ENCODE measurements at places on chromosomes 13 and 19. TPM values are rescaled to one million over a fixed set of nuclear protein-coding genes. Genes with fewer than 3 reads are reported as not detected.

Gene ATP12A
- total RNA-seq: 0.11 TPM

Gene ZMYM2
- total RNA-seq: 34.7 TPM

Gene GAPDHS
- total RNA-seq: not detected

Gene CEACAM7
- not detected for total RNA-seq

Gene NAPSA
- total RNA-seq: 1.2 TPM

Gene ATCAY
- not detected for total RNA-seq

Gene ZNF526
- total RNA-seq: 5.1 TPM

Gene EID2B
- total RNA-seq: 3.5 TPM

Gene TMEM38A
- total RNA-seq: 11.0 TPM

DNA sequence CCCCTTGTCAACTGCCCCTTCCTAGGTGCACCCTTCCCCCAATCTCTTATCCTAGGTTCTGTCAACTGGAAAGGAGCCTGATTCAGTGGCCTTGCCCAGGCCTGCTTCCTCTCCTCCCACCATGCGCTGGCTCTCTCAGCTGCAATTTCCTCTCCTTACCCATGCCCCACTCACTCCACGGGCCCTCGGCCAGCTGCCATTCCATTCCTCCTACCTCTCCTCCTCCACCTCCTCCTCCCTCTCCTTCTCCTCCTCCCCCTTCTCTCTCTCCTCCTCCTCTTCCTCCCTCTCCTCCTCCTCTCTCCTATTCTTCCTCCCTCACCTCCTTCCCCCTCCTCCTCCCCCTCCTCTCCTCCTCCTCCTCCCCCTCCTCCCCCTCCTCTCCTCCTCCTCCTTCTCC, 9.6 kb upstream of the TIMM44 start:
- H3K27ac ChIP-seq: no peak overlapping the region
- DNase-seq: peak; percentile 48
- no peaks in the 10 kb centered on the region for H3K36me3 ChIP-seq
- H3K27me3 ChIP-seq: no peaks in the 10 kb centered on the region
- H3K4me1 ChIP-seq: peaks cover 9% of the 10 kb centered on the region

GRCh38 chr13:69194130-69194529, 913.5 kb upstream of the ATXN8OS start:
- no peaks in the 10 kb centered on the region for H3K36me3 ChIP-seq
- no peak overlapping the region for H3K27ac ChIP-seq
- no peaks in the 10 kb centered on the region for H3K4me1 ChIP-seq
- H3K27me3 ChIP-seq: no peaks in the 10 kb centered on the region

GRCh38 chr13:62908321-62908720, 1492.7 kb upstream of the PCDH20 start:
- no peaks in the 10 kb centered on the region for H3K36me3 ChIP-seq
- no peaks in the 10 kb centered on the region for H3K27me3 ChIP-seq
- no peak overlapping the region for H3K4me3 ChIP-seq
- H3K4me1 ChIP-seq: no peaks in the 10 kb centered on the region

DNA sequence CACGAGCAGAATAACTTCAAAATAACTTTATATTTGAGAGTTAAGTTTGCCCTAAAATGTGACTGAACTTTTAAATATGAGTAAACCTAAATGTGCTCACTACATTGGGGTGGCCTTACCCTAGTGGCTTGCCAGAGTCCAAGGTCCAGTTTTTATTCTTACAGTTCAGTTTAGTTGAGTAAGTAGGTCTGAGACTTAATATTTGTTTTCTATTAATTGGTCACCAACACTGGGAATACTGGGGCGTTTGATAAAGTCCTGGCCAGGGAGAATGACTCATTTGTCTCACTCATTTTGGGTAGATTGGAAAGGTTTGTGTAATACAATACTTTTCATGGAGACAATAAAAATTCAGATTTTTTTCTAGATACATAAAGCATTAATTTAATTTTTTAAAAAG, 127.8 kb upstream of the SPATA13 start:
- H3K4me1 ChIP-seq: peaks cover 19% of the 10 kb centered on the region
- no peak overlapping the region for H3K4me3 ChIP-seq

- H3K4me3 ChIP-seq: no peak overlapping the region
- H3K27me3 ChIP-seq: no peaks in the 10 kb centered on the region
- DNase-seq: no peak
- no peaks in the 10 kb centered on the region for H3K4me1 ChIP-seq
Observed at GRCh38 chr13:67091603-67092002, 138.5 kb downstream of the PCDH9 start.

GRCh38 chr13:66618702-66619101, 611.4 kb downstream of the PCDH9 start:
- no peaks in the 10 kb centered on the region for H3K4me1 ChIP-seq
- no peaks in the 10 kb centered on the region for H3K36me3 ChIP-seq
- peak; percentile 50 for DNase-seq

GRCh38 chr13:100984085-100984705, 309.6 kb upstream of the TMTC4 start:
- H3K27me3 ChIP-seq: peaks cover 41% of the 10 kb centered on the region
- no peak overlapping the region for H3K27ac ChIP-seq
- no peak for DNase-seq
- no peaks in the 10 kb centered on the region for H3K4me1 ChIP-seq

DNA sequence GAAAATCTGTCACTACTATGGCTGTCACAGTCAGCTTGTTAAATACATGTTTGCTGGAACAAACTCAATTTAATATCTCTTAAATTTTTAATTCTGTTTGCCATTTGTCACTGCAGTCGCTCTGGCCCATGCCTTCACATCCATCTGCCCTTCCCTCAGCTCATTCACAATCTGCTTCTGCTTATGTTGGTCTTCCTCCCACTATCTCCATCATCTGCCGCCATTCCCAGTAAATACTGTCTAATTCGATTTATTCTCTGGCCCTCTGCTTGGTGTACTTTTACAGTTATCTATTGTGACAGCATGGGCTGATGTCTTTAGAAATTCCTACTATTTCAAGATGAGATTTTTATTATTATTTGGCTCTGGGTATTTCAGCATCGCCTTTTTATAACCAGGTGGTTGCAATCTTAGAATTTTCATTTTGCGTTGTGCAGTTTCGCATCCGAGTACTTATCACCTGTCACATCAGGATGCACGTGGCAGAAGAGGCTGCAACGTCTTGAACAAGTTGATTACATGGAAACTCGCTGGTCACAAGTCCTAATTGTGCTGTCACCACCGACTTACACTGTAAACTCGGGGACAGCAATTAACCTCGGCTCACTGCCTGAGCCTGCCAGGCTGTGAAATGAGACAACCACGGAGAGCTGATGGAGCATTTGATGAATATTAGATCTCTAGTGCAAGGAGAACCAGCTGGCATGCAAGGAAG, 158.4 kb downstream of the MYO16 start:
- no peaks in the 10 kb centered on the region for H3K4me1 ChIP-seq
- DNase-seq: no peak
- H3K4me3 ChIP-seq: no peak overlapping the region
- H3K27ac ChIP-seq: no peak overlapping the region

DNA sequence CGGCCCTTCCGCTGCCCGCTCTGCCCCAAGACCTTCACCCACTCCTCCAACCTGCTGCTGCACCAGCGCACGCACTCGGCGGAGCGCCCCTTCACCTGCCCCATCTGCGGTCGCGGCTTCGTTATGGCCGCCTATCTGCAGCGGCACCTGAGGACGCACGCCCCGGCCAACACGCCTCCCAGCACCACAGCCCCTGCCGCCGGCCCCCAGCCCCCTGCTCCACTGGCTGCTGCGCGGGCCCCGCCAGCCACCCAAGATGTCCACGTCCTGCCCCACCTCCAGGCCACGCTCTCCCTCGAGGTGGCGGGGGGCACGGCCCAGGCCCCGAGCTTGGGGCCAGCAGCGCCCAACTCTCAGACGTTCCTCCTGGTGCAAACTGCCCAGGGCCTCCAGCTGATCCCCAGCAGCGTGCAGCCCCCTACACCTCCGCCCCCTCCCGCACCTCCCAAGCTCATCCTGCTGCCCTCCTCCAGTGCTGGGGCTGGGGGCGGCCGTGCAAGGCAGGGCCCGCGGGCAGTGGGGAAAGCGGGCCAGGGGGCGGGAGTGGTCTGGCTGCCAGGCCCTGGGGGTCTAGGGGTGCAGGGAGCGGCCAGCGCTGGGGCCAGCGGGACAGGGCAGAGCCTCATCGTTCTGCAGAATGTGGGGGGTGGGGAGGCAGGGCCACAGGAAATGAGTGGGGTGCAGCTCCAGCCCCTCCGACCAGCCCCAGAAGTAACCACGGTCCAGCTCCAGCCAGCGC, 1.9 kb upstream of the NAT14 start:
- no peaks in the 10 kb centered on the region for H3K27me3 ChIP-seq
- DNase-seq: no peak
- H3K4me3 ChIP-seq: no peak overlapping the region

DNA sequence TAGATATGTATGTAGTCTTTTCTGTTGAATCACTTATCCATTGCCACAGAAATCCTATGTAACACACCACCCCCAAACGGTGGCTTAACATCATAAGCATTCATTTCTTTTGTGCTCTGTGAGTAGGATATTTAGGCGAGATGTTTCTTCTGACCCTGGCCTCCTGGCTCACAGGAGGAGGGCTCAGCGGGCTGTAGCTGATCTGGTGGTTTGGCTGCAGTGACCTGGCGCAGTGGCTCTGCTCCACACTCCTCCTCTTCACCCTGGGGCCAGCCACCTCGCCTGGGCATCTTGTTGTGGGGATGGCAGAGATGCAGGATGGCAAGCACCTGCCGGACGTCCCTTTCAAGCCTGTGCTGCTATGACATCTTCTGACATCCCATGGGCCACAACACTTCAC, 147.1 kb upstream of the IRS2 start:
- no peak overlapping the region for H3K4me3 ChIP-seq
- no peaks in the 10 kb centered on the region for H3K36me3 ChIP-seq
- no peaks in the 10 kb centered on the region for H3K27me3 ChIP-seq
- H3K4me1 ChIP-seq: peaks cover 5% of the 10 kb centered on the region

- no peaks in the 10 kb centered on the region for H3K4me1 ChIP-seq
- H3K27me3 ChIP-seq: no peaks in the 10 kb centered on the region
Observed at GRCh38 chr13:99385161-99385560, 78.0 kb upstream of the GPR183 start.

DNA sequence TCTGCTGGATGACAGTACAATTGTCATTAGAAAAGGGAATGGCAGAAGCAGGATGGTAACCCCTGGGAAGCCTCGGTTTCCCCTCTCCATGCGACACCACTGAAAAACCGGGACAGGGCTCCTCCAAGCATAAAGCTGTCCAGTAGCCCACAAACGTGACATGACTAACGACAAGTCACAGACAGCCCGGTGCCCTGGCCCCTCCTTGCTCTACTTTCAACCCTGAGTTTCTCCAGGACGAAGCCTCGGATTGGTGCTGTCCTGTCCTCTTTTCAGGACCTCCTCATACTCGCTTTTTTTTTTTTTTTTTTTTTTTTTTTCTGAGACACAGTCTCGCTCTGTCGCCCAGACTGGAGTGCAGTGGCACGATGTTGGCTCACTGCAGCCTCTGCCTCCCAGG, 16.3 kb downstream of the DPP9 start:
- DNase-seq: no peak
- peaks cover 41% of the 10 kb centered on the region for H3K36me3 ChIP-seq
- H3K27me3 ChIP-seq: no peaks in the 10 kb centered on the region
- H3K27ac ChIP-seq: no peak overlapping the region
- no peaks in the 10 kb centered on the region for H3K4me1 ChIP-seq

DNA sequence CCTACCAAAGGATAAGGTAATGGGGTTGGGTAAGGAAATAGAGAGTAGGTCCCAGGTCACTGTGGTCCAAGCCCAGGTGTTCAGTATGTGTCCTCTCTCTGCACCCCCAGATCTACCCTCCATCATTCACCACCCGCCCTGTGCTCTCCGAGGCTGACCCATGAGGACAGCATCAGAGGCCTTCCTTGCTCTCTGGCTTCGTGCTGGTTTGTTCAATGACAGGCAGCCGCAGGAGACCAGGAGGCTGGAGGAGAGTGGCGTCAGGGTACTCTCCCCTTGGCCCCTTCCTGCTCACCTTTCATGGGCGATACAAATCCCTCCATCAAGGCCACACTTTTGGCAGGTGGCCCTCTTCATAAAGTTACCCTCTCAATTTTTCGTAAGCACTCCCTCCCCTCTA, 1.7 kb downstream of the TUBA3C start:
- no peak overlapping the region for H3K27ac ChIP-seq
- no peaks in the 10 kb centered on the region for H3K4me1 ChIP-seq
- DNase-seq: no peak
- H3K4me3 ChIP-seq: no peak overlapping the region

DNA sequence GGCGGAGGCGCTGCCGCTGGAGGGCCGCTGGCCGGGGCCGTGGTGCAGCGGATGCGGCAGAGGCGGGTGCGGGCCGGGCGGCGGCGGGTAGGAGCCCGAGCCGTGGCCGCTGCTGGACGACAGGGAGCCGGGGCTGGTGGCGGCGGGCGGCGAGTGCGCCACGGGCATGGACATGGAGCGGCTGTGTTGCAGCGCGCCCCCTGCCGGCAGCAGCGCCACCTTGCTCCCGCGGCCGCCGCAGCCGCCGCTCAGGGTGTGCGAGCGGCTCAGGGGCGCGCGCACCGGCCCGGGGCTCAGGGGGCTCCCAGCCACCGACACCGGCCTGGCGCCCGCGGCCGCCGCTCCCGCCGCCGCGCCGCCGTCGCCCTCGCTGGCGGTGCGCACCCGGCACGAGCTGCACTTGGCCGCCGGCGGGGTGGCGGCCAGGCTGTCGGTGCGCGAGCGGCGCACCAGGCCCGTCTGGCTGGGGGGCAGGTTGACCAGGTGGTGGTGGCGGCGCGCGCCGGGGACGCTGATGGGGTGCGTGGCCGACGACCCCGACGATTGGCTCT, 1.7 kb downstream of the IRS2 start:
- H3K27ac ChIP-seq: peak overlapping the region; percentile 25
- DNase-seq: peak; percentile 71
- peak overlapping the region; percentile 75 for H3K4me3 ChIP-seq
- peaks cover 12% of the 10 kb centered on the region for H3K4me1 ChIP-seq
- H3K27me3 ChIP-seq: no peaks in the 10 kb centered on the region

DNA sequence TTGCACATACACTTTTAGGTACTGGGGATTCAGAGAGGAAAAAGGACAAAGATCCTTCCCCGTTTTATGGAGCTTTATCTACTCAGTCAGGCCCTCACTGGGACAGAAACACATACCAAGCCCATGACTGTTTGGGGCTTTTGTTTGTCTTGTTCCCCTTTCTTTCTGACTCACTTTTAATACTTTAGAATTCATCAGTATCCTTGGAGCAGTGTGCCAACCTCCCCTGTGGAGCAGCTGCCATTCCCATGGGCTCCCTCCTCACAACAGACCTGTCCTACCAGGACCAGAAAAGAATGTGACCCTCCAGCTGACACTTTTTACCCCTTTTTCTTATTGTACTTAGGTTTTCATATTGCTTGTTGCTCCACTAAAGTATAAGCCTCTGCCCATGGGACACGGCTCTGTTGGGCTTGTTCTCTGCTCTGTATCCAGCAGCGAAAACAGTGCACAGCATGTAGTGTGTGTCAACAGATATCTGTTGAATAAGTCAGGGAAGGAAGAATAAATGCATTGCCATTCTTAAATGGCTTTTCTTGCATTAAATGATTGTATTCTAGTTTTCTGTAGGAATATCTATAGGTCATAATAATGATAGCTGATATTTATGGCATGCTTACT, 431.1 kb downstream of the EFNB2 start:
- no peaks in the 10 kb centered on the region for H3K27me3 ChIP-seq
- peak; percentile 91 for DNase-seq
- no peaks in the 10 kb centered on the region for H3K36me3 ChIP-seq
- peak overlapping the region; percentile 46 for H3K4me3 ChIP-seq
- H3K27ac ChIP-seq: peak overlapping the region; percentile 100
- H3K4me1 ChIP-seq: peaks cover 71% of the 10 kb centered on the region

Measured in PC-3 (cell line).